ENCODE measurements at places on chromosomes 12 and 14. TPM values are rescaled to one million over a fixed set of nuclear protein-coding genes. Genes with fewer than 3 reads are reported as not detected.

ST8SIA1 gene
- 4.5 TPM for total RNA-seq

DNA sequence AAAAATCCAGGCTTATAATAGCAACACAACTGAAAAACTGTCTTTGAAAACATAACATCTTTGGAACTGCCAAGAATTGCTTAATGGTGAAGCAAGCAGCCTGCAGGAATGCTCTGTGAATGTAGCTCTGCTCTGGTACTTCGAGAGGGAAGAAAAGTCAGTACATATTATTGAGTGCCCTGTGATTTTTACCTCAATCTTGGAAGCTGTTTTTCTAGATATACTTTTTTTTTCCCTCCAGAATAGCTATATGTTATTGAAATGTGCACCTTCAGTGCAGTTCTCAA, 508.1 kb downstream of the PCNX1 start:
- H3K4me3 ChIP-seq = no peak overlapping the region
- no peak overlapping the region for H3K27ac ChIP-seq
- H3K36me3 ChIP-seq = no peaks in the 10 kb centered on the region
- H3K4me1 ChIP-seq = peaks cover 8% of the 10 kb centered on the region
- no peak for DNase-seq

- H3K4me3 ChIP-seq = no peak overlapping the region
- H3K4me1 ChIP-seq = peaks cover 4% of the 10 kb centered on the region
- DNase-seq = no peak
- no peaks in the 10 kb centered on the region for H3K36me3 ChIP-seq
These were observed 5.8 kb upstream of the DICER1 start for GRCh38 chr14:95163132-95163531.

PLEKHG7 gene
- 15.7 TPM for total RNA-seq

DNA sequence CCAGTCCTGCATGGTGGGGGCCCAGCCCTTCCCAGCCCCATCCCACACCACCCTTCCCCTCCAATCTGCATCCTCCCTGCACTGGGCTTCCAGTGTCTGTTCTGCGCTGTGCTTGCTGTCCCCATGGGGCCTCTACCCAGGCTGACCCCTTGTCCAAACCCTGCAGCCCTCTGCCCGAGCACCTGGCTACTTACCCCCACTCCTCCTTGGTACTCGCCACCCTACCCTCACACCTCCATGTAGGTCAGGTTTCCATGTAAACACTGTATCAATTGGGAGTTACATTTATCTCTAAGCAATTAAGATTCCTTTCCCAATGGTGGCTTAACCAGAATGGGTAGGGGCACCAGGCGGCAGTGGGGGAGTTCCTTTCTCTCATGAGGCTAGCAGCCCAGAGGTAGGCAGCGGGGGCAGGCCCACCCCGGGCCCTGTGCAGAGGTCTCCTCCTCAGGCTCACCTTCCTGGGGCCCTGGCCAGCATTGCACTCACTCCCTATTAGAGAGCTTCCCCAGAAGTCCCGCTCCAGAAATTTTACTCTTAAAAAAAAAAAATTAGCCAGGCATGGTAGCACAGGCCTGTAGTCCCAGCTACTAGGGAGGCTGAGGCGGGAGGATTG, 76.6 kb upstream of the CCND2 start:
- H3K4me1 ChIP-seq = no peaks in the 10 kb centered on the region
- no peaks in the 10 kb centered on the region for H3K27me3 ChIP-seq
- no peaks in the 10 kb centered on the region for H3K36me3 ChIP-seq
- no peak overlapping the region for H3K4me3 ChIP-seq
- no peak overlapping the region for H3K27ac ChIP-seq

Measured in upper lobe of left lung (tissue), 6 donors.